Stimulated activated CD8-positive, alpha-beta memory T cell treated with anti-CD3 and anti-CD28 coated beads, Interleukin-4, amount 100 ng/mL, for 1 hour (primary cell): ENCODE measurements at places on chromosomes 6 and 20.

- DNase-seq: no peak
Measured at GRCh38 chr20:57749131-57749690, 39.4 kb upstream of the PMEPA1 start.

- DNase-seq: no peak
Measured at GRCh38 chr6:121657972-121658371, 222.5 kb downstream of the GJA1 start.

- no peak for DNase-seq
Measured at GRCh38 chr6:9463311-9463710, 951.6 kb downstream of the TFAP2A start.

DNA sequence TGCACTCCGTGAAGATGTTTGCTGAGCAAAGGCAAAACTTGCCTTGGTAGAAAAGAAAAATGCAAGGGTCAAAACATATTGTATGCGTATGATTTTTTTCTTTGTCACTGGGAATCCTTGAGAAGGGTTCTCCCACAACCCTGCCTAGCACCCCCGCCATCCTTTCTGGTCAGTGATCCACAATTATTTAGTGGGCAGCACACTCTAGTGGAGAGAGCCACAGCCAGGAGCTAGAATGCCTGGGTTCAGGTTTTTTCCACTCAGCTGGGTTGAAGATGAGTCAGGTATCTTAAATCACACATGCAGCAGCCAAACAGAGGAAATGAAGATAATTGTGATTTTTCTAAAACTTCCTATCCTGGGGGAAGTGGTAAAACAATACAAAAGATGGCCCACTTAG lies 243.1 kb downstream of the PKHD1 start:
- DNase-seq: no peak

GRCh38 chr20:62143081-62143956 lies at the start of the genes PSMA7 and SS18L1:
Gene PSMA7, minus strand, starts transcription at chr20:62143394. Its CDS starts 91 bp downstream, at chr20:62143303.
Gene SS18L1, plus strand, starts transcription at chr20:62143769. Its CDS starts 52 bp downstream, at chr20:62143821.
- DNase-seq: peak; percentile 69

DNA sequence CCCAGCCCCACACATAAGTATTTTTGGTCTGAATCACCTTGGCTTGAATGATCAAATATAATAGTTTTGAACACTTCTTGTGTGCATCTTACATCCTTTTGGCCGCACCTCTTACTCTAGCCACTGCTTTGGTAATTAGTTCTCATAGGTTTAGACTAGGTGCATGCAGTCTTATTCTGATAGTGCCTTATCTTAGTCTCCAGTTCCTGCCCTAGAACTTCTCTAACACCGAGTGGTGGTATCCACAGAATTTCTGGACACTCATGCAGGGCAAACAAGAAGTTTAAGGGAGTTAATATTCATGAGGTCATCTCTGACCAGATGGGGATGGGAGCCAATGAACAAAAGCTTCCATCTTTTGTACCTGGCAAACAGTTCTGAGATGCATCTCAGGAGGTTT lies 77.5 kb upstream of the AKIRIN2 start:
- DNase-seq: no peak

DNA sequence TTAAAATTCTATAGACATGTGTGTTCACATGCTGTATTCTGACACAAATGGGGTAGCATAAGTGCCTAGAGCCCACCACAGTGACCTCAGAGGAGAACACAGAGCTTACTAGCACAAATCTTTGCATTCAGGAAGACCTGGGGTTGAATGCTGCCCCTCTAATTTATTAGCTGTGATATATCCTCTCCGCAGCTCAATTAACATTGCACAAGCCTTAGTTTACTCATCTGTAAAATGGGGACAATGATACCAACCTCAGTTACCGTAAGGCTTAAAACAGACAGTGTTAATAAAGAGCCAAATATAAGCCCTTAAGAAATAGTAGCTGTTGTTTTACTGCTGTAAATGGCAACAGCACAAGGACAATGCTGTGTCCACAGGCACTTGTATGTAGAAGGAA lies 36.2 kb upstream of the IL17A start:
- no peak for DNase-seq

GRCh38 chr6:111809766-111810165 lies 63.5 kb downstream of the FYN start:
- DNase-seq: no peak

GRCh38 chr20:24149881-24150307 lies 161.3 kb upstream of the GGTLC1 start:
- no peak for DNase-seq

DNA sequence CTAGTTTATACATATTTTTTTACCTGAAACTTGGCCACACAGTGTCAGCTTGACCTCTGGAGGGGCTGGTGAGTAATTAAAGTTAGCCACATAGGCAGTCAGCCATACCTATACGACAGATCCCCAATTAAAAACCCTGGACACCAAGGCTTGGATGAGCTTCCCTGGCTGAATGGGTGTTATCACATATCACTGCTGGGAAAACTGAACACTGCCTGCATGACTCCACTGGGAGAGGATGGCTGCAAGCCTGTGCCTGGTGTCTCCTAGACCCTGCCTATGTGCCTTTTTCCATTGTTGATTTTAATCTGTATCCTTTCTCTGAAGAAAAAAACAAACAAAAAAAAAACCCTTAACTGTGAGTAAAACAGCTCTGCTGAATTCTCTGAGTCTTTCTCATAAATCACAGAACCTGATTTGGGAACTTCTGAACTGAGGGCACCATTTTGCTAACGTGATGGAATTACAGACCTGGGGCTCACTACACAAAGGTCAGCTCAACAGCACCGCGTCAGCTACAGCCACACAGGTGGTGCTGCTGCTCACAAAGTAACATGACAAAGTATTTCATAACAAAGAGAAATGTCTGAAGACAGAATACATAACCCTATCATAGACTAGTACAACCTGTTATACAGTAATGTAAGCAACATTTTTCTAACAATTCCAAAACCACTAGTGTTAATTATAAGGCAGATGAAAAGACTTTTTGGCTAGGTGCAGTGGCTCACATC lies 97.0 kb downstream of the SLC23A2 start:
- no peak for DNase-seq

DNA sequence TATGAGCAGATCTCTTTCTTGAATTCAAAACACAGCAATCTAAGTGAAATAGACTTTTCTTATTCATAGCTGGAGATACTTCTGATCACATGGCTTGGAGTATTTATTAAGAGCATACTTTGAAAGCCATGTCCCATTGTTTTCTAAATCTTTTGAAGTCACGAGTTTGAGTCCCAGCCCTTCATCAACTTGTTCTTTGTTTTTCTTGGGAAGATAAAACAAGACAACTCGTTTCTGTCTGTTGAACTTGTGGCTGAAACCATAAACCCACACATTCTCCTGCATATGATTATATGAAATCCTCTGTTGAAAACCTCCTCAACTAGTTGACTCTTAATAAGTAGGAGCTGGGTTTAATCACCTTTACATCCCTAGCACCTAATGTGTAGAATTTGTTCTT lies 3.3 kb downstream of the RNF144B start:
- DNase-seq: no peak

GRCh38 chr20:9032758-9033157 lies 36.1 kb upstream of the PLCB4 start:
- DNase-seq: no peak

- no peak for DNase-seq
Measured at GRCh38 chr6:134309227-134309626, 8.7 kb downstream of the SGK1 start.

DNA sequence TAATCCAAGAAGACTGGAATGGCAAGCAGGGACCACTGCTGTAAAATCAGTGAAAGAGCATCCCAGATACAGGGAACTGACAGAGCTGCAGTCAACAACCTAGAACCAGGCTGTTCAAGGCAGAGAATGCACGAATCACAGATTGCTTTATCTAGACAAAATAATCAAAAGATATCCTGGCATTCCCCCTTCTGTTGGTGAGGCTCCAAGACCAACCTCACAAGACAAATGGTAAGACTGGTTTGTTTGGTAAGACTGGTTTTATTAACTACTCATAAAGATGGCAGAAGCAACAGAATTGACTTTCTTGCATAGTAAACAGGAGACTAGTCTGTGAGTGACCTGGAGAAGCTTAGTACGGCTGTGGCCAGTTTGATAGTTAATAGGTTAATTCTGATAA lies 88.8 kb upstream of the AHI1 start:
- DNase-seq: no peak
